ENCODE measurements at places on chromosomes 12 and 14.
A peak's percentile ranks its signal among the peaks of the same experiment; 100 is the strongest.

DNA sequence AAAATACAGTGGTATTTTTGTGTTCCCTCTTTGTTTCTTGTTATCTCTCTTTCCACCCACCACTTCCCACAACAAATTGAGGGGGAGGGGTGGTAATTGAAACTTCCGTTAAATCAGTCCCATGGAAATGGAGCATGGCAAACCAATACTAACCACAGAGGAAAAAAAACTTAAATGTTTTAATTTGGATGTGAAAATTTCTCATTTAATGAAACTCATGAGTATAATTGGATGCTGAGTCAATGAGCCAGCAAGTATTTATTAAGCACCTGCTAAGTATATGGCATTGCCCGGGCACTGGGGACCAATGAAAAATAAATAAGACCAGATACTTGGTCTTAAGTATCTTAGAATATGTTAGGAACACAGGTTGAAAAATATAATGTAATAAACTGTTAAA, 147.5 kb downstream of the KCNH5 start:
- DNase-seq = no peak

GRCh38 chr12:59077575-59078426, 157.5 kb upstream of the LRIG3 start:
- DNase-seq = no peak

DNA sequence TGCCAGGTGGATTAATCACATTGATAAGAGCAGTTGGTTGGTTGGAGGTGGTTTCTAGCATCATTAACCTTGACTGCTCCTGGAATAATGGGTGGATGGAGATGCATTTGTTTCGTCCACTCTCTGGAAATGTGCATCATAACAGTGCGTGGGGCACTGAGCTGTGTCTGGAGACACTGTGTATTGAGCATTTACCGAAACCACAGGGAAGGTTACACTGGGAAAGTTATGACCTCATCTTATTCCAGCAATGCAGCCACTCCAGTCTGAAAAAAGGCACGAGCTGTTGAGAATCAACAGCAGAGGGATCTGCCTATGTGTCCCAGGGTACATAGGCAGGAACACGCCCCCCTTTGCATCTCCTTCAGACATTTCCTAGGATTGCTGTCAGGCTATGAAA, 27.2 kb downstream of the RNFT2 start:
- DNase-seq = no peak

DNA sequence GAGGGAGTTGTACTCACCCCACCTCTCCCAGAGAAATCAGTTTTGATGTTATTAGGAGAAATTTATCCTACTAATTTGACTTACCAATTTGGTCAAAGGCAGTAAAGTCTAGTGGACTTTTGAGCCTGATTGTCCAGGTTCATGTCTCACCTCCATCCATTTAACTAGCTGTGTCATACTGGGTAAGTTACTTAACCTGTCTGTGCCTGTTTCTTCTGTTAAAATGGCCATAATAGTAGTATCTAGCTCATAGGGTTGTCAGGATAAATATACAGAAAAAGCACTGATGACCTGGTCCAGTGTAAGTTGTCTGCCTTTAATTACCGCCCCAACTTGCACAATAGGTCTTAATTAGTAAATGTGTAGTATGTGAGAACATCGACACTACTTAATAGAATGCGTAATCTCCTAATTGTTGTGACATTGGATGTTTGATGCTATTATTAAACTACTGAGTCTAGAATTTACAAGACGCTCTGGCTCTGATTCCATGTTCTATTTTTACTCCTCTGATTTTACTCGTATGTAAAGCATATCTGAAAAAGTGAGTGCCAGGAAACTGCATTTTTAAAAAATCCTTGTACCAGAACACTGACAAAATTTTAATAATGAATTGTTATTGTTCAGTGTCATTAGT, 1.5 kb downstream of the RAB21 start:
- DNase-seq = no peak

- no peak for DNase-seq
Observed at GRCh38 chr14:95345032-95345431, 25.3 kb upstream of the CLMN start.

DNA sequence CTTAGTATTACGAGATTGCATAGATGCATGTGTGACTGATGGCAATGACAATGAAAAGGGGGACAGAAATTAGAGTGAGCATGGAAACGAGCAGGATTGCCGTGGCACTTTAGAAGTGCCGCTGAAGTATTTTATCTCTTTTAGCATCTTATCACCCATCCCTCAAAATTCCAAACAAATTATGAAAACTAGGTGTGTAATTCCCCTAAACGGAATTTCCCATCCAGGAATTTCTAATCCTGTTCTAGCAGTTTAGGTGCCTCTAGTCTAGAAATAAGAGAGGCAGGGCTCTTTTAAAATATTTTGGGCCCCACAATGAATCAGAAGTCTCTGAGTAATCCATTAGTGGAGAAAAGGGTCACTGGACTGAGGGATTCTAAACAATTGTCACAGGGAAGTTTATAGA, 947 bp downstream of the TMEM52B start:
- no peak for DNase-seq

DNA sequence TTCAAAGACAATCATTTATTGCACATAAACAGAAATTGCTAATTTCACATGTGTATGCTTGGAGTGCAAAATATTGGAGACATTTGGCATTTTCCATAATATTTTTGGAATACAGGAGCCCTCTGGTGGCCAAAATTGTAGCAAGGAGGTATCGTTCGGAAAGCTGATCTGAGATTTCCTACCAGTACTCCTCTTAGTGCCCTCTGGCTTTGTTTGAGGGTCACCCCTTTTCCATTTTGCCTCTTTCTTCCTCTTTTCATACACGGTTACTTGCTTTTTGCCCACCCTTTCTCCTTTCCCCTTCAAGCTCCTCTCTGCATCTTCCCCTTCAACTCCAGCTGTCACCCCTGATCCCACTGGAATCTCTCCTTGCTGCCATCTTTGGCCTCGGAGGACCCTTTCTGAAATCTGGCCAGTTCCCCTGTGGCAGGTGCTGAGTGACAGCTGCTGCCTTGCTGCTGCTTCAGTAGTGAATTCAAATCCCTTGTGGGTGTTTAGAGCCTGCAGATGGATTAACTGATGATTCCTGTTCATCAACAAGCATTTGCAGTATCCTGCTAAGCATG, 164.6 kb upstream of the PARP11 start:
- DNase-seq = peak; percentile 28

- DNase-seq = no peak
Observed at GRCh38 chr12:95017482-95017881, 14.0 kb upstream of the NDUFA12 start.

- no peak for DNase-seq
Observed at GRCh38 chr14:24313913-24314312, 2.6 kb downstream of the LTB4R start.

GRCh38 chr14:33045760-33046159, 107.1 kb downstream of the NPAS3 start:
- no peak for DNase-seq

- DNase-seq = no peak
Observed at GRCh38 chr12:25876383-25877045, 82.0 kb upstream of the RASSF8 start.

- no peak for DNase-seq
Observed at GRCh38 chr12:13052421-13052820, 8.2 kb downstream of the FAM234B start.

DNA sequence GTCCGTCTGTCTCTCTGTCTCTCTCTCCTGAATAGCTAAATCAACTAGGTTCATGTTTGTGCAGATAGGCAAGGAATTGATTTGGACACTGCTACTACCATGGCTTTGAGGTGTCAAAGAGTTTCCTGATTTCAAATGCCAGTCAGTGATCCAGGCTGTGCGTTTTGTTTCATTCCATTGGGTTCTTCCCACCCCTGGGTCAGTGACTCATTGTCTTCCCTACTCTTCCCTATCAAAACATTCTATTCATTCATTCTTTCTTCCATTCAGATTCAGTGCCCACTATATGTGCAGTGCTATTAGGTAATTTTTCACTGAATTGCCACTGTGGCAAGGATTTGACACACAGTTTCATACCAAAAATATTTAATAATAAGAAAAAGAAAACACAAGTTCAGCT, 50.4 kb downstream of the RPH3A start:
- DNase-seq = no peak

GRCh38 chr14:66746316-66747006, 238.5 kb downstream of the GPHN start:
- no peak for DNase-seq

DNA sequence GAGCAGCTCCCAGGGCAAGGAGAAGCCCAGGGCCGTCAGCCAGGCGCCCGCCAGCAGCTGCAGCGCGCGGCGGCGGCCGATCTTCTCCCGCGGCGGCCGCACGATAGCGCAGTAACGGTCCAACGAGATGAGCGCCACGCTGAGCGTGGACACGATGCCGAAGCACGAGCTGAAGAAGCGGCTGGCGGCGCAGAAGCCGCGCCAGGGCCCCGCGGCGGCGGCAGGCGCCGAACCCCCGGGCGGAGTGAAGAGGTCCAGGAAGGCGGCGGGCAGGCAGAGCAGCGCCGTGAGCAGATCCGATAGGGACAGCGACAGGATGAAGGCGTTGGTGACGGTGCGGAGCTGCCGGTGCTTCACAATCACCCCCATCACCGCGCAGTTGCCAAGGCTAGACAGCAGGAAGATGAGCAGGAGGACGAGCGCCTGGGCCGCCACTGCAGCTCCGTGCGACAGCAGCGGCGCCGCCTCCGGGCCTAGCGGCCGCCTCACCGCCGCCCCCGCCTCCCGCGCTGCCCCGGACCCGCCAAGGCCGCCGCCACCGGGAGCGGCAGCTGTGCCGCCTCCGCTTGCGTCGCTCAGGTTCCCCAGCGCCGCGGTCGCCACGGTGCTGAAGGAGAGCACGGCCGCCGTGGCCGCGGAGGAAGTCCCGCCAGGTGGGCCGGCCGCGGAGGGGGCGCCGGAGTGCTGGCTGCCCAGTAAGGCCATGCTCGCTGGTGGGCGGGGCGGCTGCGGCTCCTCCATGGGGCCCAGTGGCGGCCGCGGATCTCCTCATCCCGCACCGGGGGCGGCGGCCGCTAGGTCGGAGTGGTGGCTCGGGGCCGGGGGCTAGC, 479 bp downstream of the GPR135 start:
- peak; percentile 51 for DNase-seq

GRCh38 chr12:64556231-64556630, 54.1 kb upstream of the RASSF3 start:
- DNase-seq = no peak

GRCh38 chr14:43479596-43480195, 1027.4 kb downstream of the FSCB start:
- no peak for DNase-seq

GRCh38 chr12:26090836-26091510, 33.9 kb downstream of the BHLHE41 start:
- DNase-seq = no peak

- no peak for DNase-seq
Observed at GRCh38 chr12:10614056-10614370, 604 bp upstream of the MAGOHB start.

DNA sequence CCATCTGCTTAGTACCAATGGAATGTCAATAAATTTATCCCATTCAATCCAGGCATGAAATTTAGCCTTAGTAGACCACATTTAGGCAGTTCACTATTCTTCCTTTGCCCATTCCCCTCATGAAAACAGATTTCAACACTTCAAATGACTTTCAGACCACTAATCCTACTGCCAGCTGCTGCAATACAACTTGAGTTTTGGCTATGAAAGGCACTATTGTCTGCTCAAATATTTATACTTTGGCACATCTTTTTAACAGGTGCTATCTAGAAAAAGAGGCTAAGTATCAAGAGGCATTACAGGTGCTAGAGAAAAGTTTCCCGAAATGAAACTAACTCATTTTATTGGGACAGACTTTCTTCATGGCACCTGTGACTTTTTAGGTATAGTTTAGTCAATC, 499.8 kb downstream of the C12orf50 start:
- DNase-seq = no peak

DNA sequence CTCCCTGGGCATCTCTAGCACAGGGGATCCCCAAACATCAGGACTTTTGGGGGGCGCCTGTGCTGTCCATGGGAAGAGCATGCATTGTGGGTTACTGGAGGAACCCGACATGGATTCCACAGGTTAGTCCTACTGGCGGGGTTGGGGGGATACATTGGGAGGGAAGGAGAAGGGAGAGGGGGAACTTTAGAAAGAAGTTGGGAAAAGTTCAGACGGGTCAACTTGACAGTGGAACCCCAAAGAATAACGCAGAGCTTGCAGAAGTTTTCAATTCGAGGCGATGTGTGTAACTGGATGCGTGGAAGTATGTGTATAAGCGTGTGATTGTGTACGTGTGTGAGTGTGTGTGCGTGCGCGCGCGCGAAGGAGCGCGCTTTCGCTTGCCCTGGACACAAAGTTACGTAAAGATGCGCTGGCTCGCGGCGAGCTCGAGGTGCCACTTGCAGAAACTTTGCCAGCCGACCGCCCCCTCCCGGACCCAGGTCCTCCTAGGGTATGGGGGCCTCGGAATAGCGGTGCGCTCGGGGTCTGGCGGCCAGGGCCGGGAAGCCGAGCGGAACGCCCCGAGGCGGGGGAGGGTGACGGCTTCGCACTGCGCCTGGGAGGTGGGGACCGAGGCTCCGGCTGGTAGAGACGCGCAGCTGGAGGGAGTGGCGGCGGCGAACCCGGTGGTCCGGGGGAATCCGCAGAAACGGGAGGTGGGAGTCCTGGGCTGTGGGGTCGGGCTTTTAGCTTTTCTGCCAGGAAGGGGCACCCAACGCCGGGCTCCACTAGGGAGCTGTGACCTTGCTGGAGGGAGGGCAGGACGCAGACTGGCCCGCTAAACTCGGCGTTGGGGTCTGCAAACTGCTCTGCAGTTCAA, 669 bp downstream of the RFX4 start:
- DNase-seq = no peak

GRCh38 chr12:32336261-32336660, 63.1 kb upstream of the FGD4 start:
- no peak for DNase-seq

DNA sequence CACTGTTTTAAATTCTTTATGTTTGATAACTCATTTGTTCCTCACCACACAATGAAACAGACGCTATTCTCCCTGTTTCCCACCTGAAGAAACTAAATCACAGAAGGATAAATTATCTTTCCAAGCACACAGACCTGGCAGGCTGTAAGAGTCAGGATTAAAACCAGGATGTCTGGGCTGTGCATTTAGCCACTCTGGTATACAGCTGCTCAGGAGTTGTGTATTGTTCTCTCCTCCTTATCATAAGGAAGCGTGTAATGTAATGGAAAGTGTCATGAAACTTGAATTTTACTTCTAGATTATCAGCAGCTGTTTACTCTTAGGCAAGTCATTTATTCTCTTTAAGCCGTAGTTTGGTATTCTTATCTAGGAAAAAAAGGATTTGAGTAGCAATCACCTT, 154.8 kb upstream of the LRIG3 start:
- no peak for DNase-seq
